ENCODE measurements at places on chromosomes 7 and 10.

GRCh38 chr7:94300176-94300835, 94.4 kb upstream of the COL1A2 start:
- DNase-seq = no peak

GRCh38 chr10:63718006-63718405, 196.8 kb downstream of the REEP3 start:
- no peak for DNase-seq

DNA sequence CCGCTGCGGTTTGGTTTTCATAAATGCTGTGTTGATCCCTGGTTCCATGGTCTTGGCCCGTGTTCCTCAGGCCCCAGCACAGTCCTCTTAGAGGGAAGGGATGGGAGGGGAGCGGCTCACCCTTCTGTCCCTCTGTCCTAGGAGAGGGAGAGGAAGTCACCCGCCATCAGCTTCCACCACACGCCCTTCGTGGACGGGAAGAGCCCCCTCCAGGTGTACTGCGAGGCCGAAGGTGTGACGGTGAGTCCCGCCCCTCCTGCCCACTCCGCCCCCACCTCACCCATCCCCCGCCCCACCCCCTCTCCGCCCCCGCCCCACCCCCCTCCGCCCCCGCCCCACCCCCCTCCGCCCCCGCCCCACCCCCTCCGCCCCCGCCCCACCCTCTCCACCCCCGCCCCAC, 37.5 kb upstream of the DPYSL4 start:
- DNase-seq = no peak

GRCh38 chr7:158274996-158275395, 312.6 kb downstream of the PTPRN2 start:
- no peak for DNase-seq

- no peak for DNase-seq
Observed at GRCh38 chr7:84582747-84583146, 388.2 kb upstream of the SEMA3A start.

- DNase-seq = no peak
Observed at GRCh38 chr10:5987747-5988146, 10.4 kb upstream of the IL15RA start.

DNA sequence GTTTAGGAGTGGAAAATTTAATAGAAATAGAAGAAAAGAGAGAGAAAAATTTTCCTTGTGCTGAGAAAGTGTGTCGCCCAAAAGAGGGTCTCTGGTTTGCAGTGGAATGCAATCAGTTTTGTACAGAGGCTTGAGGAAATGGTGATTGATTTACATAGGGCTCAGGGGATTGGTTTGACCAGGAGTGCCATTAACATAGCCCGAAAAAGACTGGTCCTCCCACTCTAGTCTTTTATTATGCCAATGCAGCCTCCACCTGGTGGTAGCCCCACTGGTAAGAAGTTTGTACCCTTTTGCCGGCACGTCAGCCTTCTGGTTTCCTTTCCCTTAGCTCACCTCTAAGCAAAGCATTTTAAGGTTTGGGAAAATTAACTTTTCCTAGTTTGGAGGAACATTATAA, 885.3 kb downstream of the XPNPEP1 start:
- no peak for DNase-seq
